ENCODE measurements at places on chromosomes 2 and 18.

- DNase-seq = peak; percentile 9
These were observed 98.2 kb upstream of the HNMT start for GRCh38 chr2:137865954-137866540.

- no peak for DNase-seq
These were observed 18.9 kb upstream of the PTPRM start for GRCh38 chr18:7548221-7548620.

- DNase-seq = peak; percentile 82
These were observed 30.9 kb downstream of the MBP start for GRCh38 chr18:77101410-77102258.

GRCh38 chr2:219002395-219003266 lies 9.4 kb upstream of the CRYBA2 start:
- no peak for DNase-seq

GRCh38 chr18:13319629-13320028 lies 101.1 kb downstream of the LDLRAD4 start:
- DNase-seq = no peak

- DNase-seq = no peak
These were observed 211.6 kb downstream of the MCFD2 start for GRCh38 chr2:46704041-46704440.

DNA sequence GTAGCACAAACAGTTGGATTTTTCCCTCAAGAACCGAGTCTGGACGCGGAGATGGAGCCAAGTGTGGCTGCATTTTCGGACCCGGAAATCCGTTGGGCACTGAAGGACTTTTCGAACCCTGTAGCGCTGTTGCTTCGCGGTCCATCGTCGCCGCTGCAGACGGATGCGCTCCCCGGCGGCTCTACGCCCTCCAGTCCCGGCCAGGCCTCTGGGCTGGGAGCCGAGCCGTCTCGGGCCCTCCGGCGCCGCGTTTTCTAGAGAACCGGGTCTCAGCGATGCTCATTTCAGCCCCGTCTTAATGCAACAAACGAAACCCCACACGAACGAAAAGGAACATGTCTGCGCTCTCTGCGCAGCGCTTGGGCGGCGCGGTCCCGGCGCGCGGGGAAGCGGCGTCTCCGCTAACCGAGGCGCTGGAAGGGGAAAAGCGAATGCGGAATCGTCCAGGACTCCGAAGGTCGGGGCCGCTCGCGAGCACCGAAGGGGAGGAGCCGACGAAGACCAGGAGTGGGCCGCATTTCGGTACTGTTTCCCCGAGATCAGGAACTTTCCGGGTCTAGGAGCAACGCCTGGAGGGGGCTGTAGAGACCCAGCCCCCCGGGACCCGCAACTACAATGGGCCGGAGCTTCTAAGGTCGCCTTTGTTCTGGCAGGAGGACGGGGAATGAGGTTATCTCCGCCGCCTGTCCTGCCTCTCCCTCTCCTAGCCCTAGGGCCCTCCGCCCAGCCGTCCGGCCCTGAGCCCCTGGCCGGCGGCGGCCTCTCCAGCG lies 3.2 kb downstream of the EMX1 start:
- no peak for DNase-seq

DNA sequence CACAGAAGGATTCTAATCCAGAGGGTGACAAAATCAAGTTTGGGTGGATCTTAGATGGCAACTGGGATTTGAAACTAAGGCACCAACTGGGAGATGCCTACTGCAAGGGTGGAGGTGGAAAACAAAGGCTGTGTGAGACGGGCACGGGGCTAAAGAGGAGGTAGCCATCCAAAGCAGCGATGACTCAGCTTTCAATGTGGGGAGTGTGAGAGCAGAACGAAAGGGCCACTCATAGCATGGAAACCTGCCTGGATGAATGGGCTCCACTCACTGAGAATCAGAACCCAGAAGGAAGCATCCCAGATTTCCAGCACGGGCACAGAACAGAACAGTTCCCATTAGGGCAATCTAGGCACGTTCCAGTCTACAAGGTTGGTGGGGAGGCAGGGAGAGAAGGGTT lies 159.5 kb downstream of the COL4A4 start:
- no peak for DNase-seq

- DNase-seq = no peak
These were observed 31.6 kb downstream of the CYBRD1 start for GRCh38 chr2:171553858-171554257.

GRCh38 chr18:48729404-48729803 lies 190.6 kb downstream of the CTIF start:
- DNase-seq = no peak

- no peak for DNase-seq
These were observed 5.9 kb downstream of the MBOAT2 start for GRCh38 chr2:8997631-8998030.

GRCh38 chr2:45018023-45018422 lies 8.8 kb upstream of the SIX2 start:
- DNase-seq = no peak

DNA sequence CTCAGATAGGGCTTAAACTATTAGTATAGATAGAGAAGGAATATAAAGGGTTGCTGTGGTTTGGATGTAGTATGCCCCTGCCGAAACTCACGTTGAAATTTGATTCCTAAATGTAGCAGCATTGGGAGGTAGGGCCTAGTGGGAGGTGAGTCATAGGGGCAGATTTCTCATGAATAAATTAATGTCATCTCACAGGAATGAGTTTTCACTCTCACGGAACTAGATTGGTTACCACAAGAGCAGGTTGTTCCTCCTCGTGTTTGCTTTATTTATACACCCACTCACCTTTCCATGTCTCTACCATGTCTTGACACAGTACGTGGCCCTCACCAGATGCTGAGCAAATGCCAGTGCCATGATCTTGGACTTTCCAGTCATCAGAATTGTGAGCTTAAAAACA lies 218.2 kb downstream of the RBM43 start:
- DNase-seq = no peak

DNA sequence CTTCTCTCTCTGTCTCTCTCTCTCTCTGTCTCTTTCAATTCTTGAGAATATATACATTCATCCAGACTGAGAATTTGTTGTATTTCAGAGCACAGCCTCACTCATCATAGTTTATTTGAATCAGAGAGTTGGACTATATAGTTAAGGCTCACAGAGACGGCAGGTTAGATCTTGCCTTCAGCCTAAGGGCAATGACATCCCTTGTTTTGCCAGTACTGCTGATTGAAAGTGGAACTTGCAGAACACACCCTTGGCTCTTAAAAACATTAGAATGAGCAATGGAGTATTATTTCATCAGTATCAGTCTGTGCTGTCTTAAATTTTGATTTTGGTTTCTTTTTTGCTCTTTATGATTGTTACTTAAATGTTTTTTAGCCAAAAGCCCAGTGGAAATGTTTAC lies 62.0 kb upstream of the DSG1 start:
- DNase-seq = no peak

GRCh38 chr2:106812383-106812782 lies 73.6 kb downstream of the ST6GAL2 start:
- no peak for DNase-seq

DNA sequence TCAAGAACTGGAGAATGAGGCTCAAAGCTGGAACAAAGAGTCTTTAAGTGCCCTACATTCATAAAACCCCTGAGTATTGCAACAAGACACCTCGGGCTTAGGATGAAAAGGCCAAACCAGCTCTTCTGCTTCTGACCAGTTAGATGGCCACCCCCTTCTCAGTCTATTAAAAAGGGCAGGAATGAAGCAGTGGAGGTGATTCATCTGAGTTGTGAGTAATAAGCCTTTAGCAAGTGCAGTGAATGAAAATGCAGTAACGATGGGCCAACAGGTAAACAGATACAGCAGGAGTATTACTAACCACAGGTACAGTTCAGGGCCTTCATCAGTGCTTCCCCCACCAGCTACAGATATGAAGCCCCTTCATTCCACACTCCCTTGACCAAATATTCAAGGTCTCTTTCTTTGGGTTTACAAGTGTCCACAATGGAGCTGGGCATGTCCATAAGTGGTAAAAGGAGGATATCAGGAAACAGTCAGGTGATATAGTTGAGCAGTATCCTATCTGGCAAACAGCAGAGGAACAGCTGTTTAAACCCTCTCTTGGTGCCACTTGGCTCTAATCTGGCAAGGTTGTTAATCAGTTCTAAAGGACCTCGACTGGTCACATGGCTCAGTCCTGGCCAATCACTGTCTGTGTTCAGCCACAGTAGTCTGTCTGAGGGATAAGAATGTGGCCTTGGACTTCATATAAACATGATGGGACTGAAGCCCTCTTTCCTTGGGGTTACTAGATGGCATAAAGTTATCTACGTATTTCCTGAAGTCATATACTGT lies 17.8 kb downstream of the SERPINB13 start:
- DNase-seq = no peak

Data from CD4-positive, alpha-beta T cell treated with Interferon gamma for 1 hour (primary cell).